Small intestine (tissue), 16 donors: ENCODE measurements at places on chromosomes 12 and 14.
A peak's percentile ranks its signal among the peaks of the same experiment; 100 is the strongest.

- DNase-seq = peak; percentile 14
Observed at GRCh38 chr12:75712223-75712622, 200.8 kb upstream of the KRR1 start.

DNA sequence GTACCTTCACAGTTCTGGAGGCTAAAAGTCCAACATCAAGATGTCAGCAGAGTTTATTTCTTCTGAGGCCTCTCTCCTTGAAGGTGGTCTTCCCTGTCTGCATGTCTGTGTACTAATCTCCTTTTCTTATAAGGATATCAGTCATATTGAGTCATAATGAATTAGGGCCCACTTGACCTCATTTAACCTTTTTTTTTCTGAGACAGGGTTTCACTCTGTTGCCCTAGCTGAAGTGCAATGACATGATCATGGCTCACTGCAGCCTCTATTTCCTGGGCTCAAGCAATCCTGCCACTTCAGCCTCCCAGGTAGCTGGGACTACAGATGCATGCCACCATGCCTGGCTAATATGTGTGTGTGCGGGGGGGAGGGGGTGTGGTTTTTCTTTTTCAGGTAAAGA, 41.7 kb downstream of the PPM1H start:
- no peak for DNase-seq

DNA sequence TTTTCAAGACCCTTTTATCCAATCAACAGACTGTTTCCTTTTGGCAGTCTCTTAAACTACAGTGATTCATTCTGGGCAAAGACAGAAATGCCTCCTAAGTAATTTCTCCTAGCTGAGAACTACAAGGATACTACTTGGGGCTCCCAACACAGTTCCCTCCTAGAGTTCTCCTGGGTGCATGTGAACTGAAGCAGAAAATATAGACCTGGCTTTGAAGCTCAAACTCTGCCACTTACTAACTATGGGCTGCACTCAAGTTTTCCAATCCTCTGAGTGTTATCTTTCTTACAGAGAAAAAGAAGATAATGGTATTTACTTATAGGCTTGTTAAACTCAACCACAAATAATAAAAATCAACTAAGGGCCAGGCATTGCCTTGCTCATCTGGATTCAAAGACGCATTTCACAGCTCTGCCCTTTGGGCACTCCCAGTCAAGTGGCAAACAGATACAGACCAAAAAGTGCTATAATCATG, 97.6 kb downstream of the EFCAB11 start:
- DNase-seq = peak; percentile 66

GRCh38 chr14:52848626-52849025, 57.2 kb upstream of the GNPNAT1 start:
- DNase-seq = no peak

DNA sequence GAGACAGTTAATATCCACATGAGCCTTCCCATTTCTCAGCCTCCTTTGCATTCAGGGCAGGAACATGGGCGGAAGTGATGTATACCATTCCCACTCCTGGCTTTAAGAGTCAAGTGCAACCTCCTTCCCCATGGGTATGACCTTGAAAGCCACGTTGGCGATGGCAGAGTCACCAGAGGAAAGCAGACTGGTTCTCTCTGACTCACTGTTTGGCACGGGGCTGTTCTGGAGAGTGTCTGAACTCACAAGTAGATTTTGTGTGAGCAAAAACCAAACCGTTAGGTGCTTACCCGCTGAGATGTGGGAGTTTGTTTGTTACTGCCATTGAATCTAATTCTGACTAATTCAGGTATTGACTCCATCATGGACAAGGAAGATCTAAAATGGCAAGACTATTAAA, 36.7 kb upstream of the PZP start:
- DNase-seq = no peak

DNA sequence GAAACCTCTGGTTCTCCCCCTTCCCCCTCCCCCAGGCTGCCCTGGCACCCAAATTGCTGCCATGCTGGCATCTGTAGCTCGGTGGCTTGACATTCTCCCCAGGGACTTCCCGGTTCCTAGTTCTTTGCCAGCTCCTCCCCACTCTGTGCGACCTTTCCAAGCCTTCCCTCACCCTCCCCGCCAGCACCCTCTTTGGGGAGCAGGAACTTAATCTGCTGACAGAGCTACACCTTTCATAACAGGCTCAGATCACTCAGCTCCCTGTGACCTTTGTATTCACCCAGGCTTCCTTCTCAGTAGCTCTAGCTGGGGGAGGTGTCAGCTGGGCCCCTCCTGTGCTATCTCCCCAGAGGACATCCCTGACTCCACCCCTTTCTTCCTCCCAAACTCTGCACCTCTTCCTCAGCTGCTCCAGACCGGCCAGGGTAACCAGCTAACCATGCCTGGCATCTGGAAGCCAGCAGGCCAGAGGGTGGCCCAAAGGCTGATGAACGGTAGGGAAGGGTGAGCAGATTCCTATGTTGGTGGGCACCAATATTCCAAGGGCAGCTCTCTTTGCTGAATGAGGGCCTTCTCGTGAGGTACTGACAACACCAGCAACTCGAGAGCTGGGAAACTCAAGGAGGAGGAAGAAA, 1.8 kb upstream of the COX14 start:
- DNase-seq = peak; percentile 92

GRCh38 chr12:62865065-62865464, 69.9 kb downstream of the PPM1H start:
- DNase-seq = no peak

GRCh38 chr12:123715195-123715594, 3.0 kb downstream of the ATP6V0A2 start:
- no peak for DNase-seq

DNA sequence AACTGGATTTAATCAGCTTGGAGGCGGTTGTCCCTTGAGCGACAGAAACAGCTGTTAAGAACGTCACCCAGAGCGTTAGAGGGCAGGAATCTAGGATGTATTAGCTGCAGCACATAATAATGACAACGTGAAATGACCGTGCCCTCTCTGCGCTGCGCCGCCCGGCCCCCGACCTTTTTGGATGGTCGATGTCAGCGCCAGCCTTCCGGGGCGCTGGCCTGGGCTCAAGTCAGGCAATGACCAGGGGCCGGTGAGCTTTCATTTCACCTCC, 427 bp upstream of the TMEM120B start:
- peak; percentile 70 for DNase-seq

DNA sequence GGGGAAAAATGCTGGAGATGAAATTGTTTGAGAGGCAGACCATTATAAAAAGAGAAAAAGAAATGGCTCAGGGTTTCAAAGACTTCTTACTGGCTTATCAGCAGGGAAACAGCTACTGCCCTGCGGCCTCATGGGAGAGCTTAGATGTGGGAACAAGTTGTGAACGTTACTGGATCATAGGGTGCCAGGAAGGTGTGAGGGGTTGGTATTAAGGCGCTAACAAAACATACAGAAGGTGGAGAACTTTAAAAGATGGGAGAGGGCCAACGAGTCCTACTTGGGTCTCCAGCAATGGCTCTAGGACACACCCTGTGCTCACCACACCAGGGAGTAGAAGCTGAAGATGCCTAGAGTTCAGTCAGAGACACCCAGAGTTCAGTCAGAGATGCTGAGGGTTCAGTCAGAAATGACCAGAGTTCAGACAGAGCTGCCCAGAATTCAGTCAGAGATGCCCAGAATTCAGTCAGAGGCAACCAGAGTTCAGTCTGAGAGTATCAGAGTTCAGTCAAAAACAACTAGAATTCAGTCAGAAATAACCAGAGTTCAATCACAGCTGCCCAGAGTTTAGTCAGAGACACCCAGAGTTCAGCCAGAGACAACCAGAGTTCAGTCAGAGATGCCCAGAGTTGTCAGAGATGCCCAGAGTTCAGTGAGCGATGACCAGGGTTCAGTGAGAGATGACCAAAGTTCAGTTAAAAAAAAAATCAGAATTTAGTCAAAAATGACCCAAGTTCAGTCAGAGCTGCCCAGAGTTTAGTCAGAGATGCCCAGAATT, 1103.6 kb downstream of the BCL11B start:
- no peak for DNase-seq

DNA sequence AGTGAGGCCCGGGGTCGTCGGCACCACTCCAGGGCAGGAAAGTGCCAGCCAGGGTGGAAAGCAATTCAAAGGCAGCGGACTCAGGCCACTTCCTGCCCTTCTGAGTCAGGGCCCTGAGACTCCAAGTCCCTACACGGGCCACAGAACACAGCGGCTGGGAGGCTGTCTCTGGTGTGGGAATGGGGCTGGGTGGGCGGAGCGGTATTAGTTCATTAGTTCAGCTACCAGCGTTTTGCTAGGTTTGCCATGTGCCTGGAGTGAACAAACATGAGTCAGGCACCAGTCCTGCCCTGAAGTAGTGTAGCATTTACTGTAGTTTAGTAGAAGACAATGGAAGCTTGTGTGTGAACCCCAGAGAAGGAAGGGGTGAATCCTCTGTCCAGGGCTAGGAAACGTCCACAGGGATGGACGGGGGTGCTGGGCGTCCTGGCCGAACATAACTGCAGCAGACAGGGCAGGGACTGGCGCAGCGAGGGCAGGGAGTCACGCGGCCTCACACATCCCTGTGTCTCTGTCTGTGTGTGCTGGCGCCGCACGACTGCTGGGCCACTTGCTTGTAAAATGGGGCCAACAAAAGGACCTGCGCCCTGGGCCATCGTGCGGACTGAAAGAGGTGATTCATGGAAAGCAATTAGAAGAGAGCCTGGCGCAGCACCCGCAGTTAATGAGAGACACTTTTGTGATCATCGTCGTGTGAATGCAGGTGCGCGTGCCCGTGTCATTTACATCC, 186.4 kb upstream of the PRMT8 start:
- no peak for DNase-seq

DNA sequence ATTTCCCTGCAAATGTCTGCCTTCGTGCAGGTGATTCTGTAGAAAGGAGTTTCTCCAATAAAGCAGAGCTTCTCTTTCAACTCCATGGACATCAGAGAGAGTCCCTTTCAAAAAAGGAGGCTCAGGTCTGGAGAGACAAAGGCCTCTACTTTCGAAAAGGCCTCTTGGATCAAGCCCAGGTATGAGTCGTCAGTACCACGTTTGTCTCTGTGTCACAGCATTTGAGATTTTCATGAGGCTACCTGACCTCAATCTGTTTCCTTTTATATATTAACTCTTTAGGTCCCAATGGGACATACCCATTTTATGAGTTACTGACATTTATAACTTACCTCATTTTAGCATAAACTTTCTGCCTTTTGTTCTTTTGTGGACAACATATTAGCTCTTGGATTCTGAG, 290.8 kb downstream of the RPAP3 start:
- no peak for DNase-seq

GRCh38 chr12:13347241-13348043, 150.9 kb downstream of the EMP1 start:
- DNase-seq = no peak

- DNase-seq = no peak
Observed at GRCh38 chr14:94701861-94702370, 68.0 kb downstream of the GSC start.

DNA sequence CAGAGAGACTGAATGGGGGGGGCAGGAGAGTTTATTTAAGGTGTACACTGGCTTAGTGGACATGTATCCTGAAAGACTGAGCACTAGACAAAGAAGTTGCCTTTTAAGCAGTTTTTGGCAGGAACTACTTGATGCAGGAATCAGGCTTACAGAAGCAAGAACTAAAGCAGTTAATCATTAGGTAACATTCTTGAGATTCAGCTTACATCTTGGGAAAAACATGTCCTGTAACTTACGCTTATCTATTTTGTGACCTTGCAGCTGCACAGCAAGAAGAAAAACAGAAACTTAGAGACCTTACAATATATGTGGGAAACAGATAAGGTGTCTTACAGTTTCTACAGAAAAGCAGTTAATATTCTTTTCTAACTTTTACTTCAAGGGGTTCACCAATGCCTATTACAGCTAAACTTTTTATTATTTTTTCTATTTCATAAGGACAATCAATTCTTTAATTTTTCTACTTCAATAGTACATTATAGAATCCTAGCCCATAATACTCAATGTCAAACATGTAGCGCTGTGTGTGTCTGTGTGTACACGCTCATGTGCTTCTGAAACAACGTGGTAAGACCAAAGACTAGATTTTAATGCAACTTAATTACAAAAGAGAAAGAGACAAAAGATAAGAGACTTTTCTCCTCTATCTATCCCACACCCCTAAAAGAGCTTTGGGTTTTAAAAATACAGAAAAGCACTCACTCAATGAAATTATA, 276.9 kb downstream of the PRKD1 start:
- DNase-seq = peak; percentile 65

DNA sequence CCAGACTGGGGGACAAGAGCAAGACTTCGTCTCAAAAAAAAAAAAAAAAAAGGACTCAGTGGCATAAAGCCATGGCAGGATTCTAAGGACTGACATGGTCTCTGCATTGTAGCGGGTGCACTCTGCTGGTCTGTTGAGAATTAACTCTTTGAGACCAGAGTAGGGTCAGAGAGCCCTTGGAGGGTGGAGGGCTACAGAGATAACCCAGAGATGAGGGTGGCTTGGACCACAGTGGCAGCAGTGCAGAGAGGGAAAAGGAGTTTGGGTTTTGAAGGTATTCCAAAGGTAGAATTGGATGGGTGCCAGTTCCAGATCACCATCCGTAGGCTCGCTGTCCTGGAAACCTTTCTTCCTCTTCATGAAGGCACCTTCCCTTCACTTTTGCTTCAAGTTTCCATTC, 14.3 kb upstream of the DYNC1H1 start:
- no peak for DNase-seq
